Central memory CD8-positive, alpha-beta T cell (primary cell): ENCODE measurements at places on chromosomes 1 and 21.

GRCh38 chr1:229012823-229013222 lies 258.1 kb upstream of the RAB4A start:
- DNase-seq: no peak
- H3K4me1 ChIP-seq: no peaks in the 10 kb centered on the region
- peaks cover 3% of the 10 kb centered on the region for H3K36me3 ChIP-seq
- no peak overlapping the region for H3K27ac ChIP-seq

GRCh38 chr1:182643699-182644098 lies 39.5 kb upstream of the RGS16 start:
- no peaks in the 10 kb centered on the region for H3K4me1 ChIP-seq
- peaks cover 3% of the 10 kb centered on the region for H3K36me3 ChIP-seq
- H3K27ac ChIP-seq: no peak overlapping the region

DNA sequence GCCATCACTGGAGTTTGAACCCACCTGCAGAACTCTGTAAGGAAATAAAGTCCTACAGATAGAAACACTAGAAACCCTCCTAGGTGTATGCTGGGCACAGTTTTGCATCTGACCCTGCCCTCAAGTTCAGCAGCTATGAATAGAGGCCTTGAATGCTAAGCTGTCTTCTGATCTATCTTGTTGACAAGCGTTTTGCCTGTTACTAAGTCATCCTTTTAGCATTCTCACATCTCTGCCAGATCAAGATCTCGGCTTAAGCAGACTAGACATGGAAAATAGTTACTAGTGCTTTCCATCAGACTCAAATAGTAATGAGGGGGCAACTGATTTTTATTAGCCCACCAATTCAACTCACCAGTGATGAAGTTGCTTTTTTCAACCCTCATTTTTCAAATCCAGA lies 10.5 kb downstream of the TBX15 start:
- DNase-seq: no peak
- H3K27me3 ChIP-seq: peaks cover 82% of the 10 kb centered on the region

DNA sequence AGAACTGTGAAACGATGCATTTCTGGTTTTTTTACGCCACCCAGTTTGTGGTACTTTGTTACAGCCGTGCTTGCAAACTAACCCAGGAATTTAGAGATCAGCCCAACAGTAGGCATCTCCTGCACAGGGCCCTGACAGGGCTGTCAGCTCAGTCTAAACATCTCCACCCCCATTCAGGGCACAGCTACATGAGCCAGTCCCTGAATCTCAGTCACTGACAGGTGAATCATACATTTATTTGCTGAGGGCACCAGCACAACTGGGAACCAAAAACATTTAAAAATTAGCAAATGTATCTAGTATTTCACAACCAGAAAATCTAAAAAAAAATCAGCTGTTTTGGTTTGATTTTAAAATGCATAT lies 30.7 kb downstream of the PRDX6 start:
- no peaks in the 10 kb centered on the region for H3K4me1 ChIP-seq
- H3K27ac ChIP-seq: no peak overlapping the region
- no peak overlapping the region for H3K4me3 ChIP-seq
- DNase-seq: no peak

DNA sequence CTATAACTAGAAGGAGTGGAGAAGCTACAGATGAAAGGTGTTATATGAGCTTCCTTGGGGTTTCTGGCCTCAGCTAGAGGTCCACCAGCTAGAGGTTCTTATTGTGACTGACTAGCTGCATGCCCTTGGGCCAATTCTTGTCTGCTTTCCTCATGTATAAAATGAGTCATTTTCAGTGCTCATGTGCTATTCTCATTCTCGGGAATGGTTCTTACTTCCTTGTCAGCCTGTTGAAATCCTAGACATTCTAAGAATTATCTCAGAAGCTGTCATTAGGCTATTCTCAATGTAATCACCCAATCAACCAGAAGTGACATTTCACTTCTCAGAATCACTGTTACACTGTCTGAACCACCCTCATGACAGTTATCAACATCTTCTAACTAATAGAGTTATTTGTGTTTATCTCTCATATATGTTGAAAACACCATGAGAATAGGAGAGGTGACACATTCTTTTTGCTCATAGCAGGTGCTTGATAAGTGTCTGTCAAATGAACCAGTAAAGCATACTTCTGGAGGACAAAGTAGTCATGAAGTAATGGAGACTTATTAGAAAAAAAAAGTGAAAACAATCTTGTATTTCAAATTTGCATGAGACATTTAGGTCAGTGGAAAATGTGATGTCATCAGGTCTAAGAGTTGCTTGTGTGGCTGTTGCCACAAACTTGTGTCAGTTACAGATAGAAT lies 122.8 kb upstream of the IVNS1ABP start:
- no peaks in the 10 kb centered on the region for H3K27me3 ChIP-seq
- no peaks in the 10 kb centered on the region for H3K4me1 ChIP-seq
- no peaks in the 10 kb centered on the region for H3K36me3 ChIP-seq
- no peak overlapping the region for H3K4me3 ChIP-seq
- no peak overlapping the region for H3K27ac ChIP-seq
- DNase-seq: no peak

- peaks cover 21% of the 10 kb centered on the region for H3K4me1 ChIP-seq
- no peak overlapping the region for H3K27ac ChIP-seq
- peaks cover 50% of the 10 kb centered on the region for H3K27me3 ChIP-seq
- peaks cover 5% of the 10 kb centered on the region for H3K36me3 ChIP-seq
Measured at GRCh38 chr1:150259758-150260669, 2.4 kb downstream of the CA14 start.

GRCh38 chr1:181655756-181656155 lies 172.4 kb downstream of the CACNA1E start:
- H3K4me3 ChIP-seq: no peak overlapping the region
- DNase-seq: no peak
- no peaks in the 10 kb centered on the region for H3K36me3 ChIP-seq
- no peaks in the 10 kb centered on the region for H3K4me1 ChIP-seq

GRCh38 chr1:221437926-221438325 lies 304.0 kb downstream of the DUSP10 start:
- no peak overlapping the region for H3K27ac ChIP-seq
- no peak overlapping the region for H3K4me3 ChIP-seq
- H3K36me3 ChIP-seq: no peaks in the 10 kb centered on the region
- peaks cover 9% of the 10 kb centered on the region for H3K4me1 ChIP-seq

- H3K4me1 ChIP-seq: no peaks in the 10 kb centered on the region
- H3K4me3 ChIP-seq: no peak overlapping the region
- no peak overlapping the region for H3K27ac ChIP-seq
- DNase-seq: no peak
- no peaks in the 10 kb centered on the region for H3K36me3 ChIP-seq
Measured at GRCh38 chr1:105894006-105894405, 1162.5 kb upstream of the PRMT6 start.

DNA sequence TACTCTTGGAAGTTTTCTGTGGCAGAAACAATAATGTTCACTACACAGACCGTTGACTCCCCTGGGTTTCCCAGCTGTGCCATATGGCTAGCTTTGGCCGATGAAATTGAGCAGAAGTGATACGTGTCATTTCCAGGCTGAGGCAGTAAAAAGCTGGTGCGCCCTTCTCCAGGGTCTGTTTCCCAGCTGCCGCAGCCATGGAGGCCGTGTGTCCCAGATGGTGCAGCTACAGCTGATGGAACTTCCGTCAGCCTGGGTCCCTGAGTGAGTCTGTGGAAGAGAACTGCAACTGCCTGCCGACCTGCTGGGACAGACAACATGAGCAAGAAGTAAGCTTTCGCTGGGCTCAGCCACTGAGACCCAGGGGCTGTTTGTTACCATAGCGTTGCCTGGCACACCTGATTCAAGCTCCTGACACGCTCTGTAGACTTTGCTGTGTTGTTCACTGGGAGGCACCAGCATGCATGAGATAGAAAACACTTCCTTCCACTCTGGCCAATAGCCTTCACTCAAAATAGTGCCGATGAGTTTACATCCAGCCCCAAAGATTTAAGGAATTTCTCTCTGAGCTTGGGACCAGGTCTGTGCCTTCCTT lies 116.3 kb upstream of the SLC25A33 start:
- peaks cover 21% of the 10 kb centered on the region for H3K4me1 ChIP-seq
- H3K4me3 ChIP-seq: no peak overlapping the region
- no peak overlapping the region for H3K27ac ChIP-seq
- H3K36me3 ChIP-seq: peaks cover 10% of the 10 kb centered on the region
- H3K27me3 ChIP-seq: peaks cover 15% of the 10 kb centered on the region

DNA sequence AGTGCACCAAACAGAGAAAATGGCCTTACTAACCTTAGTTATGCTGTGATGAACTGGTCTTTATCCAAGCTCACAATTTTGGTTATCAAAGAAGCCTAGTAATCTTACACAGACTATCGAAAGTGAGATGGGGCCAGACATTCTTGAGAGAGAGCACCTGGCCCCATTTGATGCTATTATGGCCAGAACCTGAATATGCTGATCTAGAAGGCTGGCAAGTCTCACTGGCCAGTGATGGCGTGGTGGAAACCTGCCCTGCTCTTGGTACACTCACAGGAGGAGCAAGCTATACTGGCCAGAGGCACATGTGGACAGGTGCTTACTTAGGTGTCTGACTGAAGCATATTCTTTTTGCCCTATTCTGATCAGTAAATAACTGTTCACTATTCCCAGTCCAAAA lies 357.8 kb upstream of the ZRANB2 start:
- no peak overlapping the region for H3K27ac ChIP-seq
- H3K4me3 ChIP-seq: no peak overlapping the region
- H3K27me3 ChIP-seq: no peaks in the 10 kb centered on the region
- peaks cover 1% of the 10 kb centered on the region for H3K36me3 ChIP-seq

DNA sequence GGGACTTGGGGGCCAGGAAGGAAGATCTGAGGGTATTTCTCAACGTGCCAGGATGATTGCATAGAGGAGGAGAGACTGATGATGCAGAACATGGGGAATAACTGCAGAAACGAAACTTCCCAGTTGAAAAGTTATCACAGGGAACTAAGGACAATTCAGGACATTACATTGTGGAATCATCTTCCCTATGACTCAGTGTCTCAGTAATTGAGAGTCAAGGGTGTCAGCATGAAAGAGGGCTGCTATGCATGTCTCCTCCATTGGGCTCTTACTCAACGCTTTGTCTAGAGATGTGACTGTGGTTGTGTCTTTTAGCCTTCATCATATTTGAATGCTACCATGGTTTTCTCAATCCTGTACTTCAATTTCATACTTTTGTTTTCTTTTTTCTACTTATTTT lies 48.9 kb upstream of the PTGFR start:
- no peak overlapping the region for H3K27ac ChIP-seq
- DNase-seq: no peak
- no peaks in the 10 kb centered on the region for H3K4me1 ChIP-seq
- no peaks in the 10 kb centered on the region for H3K27me3 ChIP-seq
- H3K36me3 ChIP-seq: no peaks in the 10 kb centered on the region
- no peak overlapping the region for H3K4me3 ChIP-seq

DNA sequence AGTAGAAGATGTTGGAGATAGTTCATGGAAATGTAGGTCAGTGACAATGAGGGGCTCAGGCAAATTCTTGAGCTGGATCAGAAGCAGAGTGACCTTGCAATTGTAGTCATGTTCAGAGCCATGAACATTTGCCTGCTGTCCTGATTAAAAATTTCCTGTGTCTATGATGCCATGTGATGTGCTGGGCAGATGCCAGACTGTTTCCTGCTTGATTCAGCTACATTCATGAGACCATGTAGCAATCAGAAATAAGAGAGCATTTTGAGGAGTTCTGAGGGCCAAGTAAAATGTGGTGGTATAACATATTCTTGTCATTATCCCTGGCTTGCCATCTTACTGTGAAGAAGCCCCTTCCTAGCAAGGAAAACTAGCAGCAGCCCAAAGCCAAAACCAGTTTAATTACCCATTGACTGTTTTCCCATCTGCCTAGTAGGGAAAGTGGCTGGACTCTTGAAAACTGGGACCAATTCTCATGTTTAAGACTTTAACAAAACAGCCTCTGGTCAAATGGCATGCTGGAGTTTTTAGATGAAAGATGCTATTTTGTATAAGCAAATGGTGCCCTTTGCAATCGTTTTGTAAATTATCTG lies 118.3 kb downstream of the NOS1AP start:
- peaks cover 14% of the 10 kb centered on the region for H3K27me3 ChIP-seq
- no peak for DNase-seq
- no peak overlapping the region for H3K4me3 ChIP-seq
- H3K36me3 ChIP-seq: peaks cover 2% of the 10 kb centered on the region

- no peak overlapping the region for H3K27ac ChIP-seq
- H3K4me1 ChIP-seq: peaks cover 19% of the 10 kb centered on the region
- no peak for DNase-seq
- H3K27me3 ChIP-seq: no peaks in the 10 kb centered on the region
Measured at GRCh38 chr1:225981714-225982113, 17.4 kb downstream of the SDE2 start.

GRCh38 chr1:36763771-36764170 lies 270.5 kb downstream of the GRIK3 start:
- no peaks in the 10 kb centered on the region for H3K4me1 ChIP-seq
- DNase-seq: no peak
- H3K27me3 ChIP-seq: peaks cover 12% of the 10 kb centered on the region
- H3K27ac ChIP-seq: no peak overlapping the region

DNA sequence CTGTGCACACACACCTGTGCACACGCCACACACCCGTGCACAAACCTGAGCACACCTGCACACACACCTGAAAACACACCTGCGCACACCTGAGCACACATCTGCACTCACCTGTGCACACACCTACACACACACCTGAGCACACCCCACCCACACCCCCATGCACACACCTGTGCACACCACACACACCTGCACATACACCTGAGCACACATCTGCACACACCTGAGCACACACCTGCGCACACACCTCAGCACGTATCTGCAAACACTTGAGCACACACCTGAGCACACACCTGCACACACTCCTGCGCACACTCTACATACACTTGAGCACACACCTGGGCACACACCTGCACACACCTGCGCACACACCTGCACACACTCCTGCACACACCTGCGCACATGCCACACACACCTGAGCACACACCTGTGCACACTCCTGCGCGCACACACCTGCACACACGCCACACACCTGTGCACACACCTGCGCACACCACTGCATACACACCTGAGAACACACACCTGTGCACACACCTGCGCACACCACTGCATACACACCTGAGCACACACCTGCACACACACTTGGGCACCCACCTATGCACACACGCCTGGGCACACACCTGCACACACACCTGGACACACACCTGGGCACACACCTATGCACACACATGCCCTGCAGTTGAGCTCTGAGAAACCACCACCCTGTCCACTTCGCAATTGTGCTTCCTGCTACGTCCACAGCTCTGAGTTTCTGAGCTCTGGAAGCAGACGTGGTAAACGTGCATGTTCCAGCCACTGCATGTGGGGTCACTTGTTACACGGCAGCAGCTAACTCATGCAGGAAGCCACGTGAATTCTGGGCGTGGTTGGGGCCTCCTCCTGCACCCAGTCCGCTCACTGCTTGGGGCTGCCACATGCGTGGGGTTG lies 8.0 kb upstream of the C1orf159 start:
- DNase-seq: no peak
- H3K4me3 ChIP-seq: peak overlapping the region; percentile 51
- no peaks in the 10 kb centered on the region for H3K4me1 ChIP-seq

GRCh38 chr1:69976896-69977295 lies 228.5 kb downstream of the LRRC40 start:
- H3K36me3 ChIP-seq: no peaks in the 10 kb centered on the region
- H3K27ac ChIP-seq: no peak overlapping the region
- DNase-seq: no peak
- H3K27me3 ChIP-seq: no peaks in the 10 kb centered on the region
